ENCODE measurements at places on chromosomes 12 and 14. TPM values are rescaled to one million over a fixed set of nuclear protein-coding genes. Genes with fewer than 3 reads are reported as not detected.

The ACOT4 gene
- total RNA-seq, result 0.46 TPM

The ANO4 gene
- 2.4 TPM for total RNA-seq

The VWF gene
- 3.7 TPM for total RNA-seq

The CFAP54 gene
- total RNA-seq, result 1.4 TPM

The NR1H4 gene
- 0.37 TPM for total RNA-seq

The SLC4A8 gene
- 0.28 TPM for total RNA-seq

The TMEM121 gene
- total RNA-seq, result 10.0 TPM

The AKAP5 gene
- total RNA-seq, result 0.74 TPM

The AICDA gene
- not detected for total RNA-seq

The SERPINA3 gene
- 8.0 TPM for total RNA-seq

The MYF6 gene
- total RNA-seq, result not detected

The PZP gene
- total RNA-seq, result not detected

The STON2 gene
- 0.28 TPM for total RNA-seq

The C12orf42 gene
- not detected for total RNA-seq

The KRT79 gene
- total RNA-seq, result not detected

The SSTR1 gene
- total RNA-seq, result 3.0 TPM

The CD9 gene
- total RNA-seq, result 476 TPM

The CATSPERB gene
- total RNA-seq, result not detected

The CIT gene
- total RNA-seq, result 5.1 TPM

The GPR84 gene
- not detected for total RNA-seq

The ABCD2 gene
- total RNA-seq, result 0.09 TPM

The DBX2 gene
- not detected for total RNA-seq

The GDF11 gene
- 2.8 TPM for total RNA-seq

The LMNTD1 gene
- 0.37 TPM for total RNA-seq

The SLC17A8 gene
- total RNA-seq, result not detected

The ABCC9 gene
- total RNA-seq, result 10.7 TPM

The KLRG1 gene
- 0.65 TPM for total RNA-seq

The DEGS2 gene
- 0.46 TPM for total RNA-seq

The PROX2 gene
- total RNA-seq, result not detected

The PDE3A gene
- 8.9 TPM for total RNA-seq

The BDKRB2 gene
- 38.6 TPM for total RNA-seq

The MTERF2 gene
- total RNA-seq, result 4.8 TPM

The UNG gene
- 18.1 TPM for total RNA-seq

The DGKA gene
- total RNA-seq, result 18.8 TPM

The ANO2 gene
- 0.18 TPM for total RNA-seq

The ACOT6 gene
- total RNA-seq, result not detected

The ZBTB42 gene
- 1.00 TPM for total RNA-seq

The SLC5A8 gene
- not detected for total RNA-seq

The HOXC9 gene
- 0.28 TPM for total RNA-seq

The TSHR gene
- not detected for total RNA-seq

The WBP11 gene
- 10.0 TPM for total RNA-seq

The BBOF1 gene
- 9.8 TPM for total RNA-seq

The PTPRQ gene
- total RNA-seq, result 2.8 TPM

The CMA1 gene
- total RNA-seq, result not detected

The C12orf54 gene
- not detected for total RNA-seq

The PPP2R5E gene
- 10.2 TPM for total RNA-seq

The SPATS2 gene
- 31.4 TPM for total RNA-seq

The PTPRO gene
- total RNA-seq, result 1.3 TPM

The P2RX2 gene
- not detected for total RNA-seq

All from smooth muscle cell of bladder (primary cell).